ENCODE measurements at places on chromosomes 16 and 17. TPM values are rescaled to one million over a fixed set of nuclear protein-coding genes. Genes with fewer than 3 reads are reported as not detected.

DNA sequence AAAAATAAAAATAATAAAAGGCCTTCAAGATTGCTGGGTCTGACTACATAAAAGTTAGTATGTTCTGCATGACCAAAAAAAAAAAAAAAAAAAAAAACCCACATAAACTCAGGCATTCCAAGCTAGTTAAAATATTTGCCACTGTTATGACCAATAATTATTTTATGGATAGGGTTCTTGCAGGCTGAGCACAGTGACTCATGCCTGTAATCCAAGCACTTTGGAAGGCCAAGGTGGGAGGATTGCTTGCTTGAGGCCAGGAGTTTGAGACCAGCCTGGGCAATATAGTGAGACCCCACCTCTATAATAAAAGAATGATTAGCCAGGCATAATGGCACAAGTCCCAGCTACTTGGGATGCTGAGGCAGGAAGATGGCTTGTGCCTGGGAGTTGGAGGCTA is 8.1 kb downstream of the SCNN1B start:
- DNase-seq: no peak

- no peak for DNase-seq
Measured at GRCh38 chr17:58911741-58912343, 156.2 kb downstream of the PPM1E start.

DNA sequence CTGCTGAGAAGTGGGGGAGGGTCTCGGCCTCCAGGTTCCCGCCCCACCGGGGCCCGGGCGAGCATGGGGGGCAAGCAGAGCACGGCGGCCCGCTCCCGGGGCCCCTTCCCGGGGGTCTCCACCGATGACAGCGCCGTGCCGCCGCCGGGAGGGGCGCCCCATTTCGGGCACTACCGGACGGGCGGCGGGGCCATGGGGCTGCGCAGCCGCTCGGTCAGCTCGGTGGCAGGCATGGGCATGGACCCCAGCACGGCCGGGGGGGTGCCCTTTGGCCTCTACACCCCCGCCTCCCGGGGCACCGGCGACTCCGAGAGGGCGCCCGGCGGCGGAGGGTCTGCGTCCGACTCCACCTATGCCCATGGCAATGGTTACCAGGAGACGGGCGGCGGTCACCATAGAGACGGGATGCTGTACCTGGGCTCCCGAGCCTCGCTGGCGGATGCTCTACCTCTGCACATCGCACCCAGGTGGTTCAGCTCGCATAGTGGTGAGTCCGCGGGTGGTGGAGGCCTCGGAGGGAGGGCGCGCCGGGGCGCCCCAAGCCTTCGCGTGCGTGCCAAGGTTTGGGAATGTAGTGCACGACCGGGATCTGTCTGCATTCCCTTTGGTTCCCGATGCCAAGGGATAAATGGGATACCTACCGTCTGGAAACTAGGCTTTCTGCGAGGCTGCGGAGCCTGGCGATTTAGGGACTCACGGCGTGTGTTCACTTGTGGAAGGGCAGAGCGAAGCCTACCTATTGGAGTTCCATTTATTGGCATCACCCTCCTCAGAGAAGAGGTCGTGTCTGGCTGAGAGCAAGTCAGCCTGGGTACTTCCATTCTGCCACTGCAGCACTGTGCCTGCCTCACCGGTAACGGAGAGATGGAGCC is 1.0 kb downstream of the ZNRF1 start:
- peak; percentile 49 for DNase-seq

DNA sequence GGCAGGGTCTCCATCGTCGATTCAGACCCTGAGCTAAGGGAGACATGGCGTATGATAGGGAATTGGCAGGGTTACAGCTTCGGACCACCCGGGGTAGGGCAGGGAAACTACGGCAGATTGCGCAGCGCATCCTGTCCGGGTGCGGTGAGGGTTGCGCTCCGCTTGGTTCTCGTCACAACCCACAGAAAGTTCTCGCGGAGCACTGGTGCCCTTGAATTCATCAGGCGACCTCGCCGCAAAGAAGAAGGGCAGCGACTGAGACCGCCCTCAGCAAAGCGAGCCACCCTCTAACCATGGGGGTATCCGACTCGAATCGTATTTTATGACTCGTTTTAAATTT is 1.2 kb downstream of the HS3ST3B1 start:
- peak; percentile 50 for DNase-seq

GRCh38 chr16:49659356-49659755 is 196.6 kb downstream of the ZNF423 start:
- no peak for DNase-seq

DNA sequence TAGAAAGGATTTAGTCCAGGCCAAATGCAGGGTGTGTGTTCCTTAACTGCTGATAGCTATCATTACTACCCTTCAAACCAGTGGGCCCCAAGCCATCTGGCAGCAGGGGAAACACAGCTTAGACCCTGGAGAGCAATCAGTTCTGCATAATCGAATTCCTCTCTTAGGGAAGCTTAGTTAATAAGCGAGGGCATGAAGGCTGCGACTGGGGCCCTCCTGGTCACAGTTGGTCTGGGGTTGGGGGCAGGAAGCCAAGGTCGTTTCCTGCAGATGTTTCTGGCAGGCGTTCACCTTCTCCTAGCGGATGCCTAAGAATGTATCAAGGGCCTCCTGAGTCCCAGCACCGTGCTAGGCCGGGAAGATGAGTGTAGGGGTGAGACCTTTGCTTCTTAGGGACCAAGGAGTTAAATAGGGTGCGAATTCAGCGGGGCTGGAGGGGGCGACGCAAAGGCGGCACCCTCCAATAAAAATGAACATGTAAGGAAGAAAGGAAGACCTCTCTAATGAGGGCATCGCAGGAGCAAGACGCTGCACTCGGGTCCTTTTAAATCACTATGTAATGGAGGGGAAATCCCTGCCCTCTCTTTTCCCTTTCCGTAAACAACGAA is 16.5 kb upstream of the EEF2K start:
- no peak for DNase-seq

DNA sequence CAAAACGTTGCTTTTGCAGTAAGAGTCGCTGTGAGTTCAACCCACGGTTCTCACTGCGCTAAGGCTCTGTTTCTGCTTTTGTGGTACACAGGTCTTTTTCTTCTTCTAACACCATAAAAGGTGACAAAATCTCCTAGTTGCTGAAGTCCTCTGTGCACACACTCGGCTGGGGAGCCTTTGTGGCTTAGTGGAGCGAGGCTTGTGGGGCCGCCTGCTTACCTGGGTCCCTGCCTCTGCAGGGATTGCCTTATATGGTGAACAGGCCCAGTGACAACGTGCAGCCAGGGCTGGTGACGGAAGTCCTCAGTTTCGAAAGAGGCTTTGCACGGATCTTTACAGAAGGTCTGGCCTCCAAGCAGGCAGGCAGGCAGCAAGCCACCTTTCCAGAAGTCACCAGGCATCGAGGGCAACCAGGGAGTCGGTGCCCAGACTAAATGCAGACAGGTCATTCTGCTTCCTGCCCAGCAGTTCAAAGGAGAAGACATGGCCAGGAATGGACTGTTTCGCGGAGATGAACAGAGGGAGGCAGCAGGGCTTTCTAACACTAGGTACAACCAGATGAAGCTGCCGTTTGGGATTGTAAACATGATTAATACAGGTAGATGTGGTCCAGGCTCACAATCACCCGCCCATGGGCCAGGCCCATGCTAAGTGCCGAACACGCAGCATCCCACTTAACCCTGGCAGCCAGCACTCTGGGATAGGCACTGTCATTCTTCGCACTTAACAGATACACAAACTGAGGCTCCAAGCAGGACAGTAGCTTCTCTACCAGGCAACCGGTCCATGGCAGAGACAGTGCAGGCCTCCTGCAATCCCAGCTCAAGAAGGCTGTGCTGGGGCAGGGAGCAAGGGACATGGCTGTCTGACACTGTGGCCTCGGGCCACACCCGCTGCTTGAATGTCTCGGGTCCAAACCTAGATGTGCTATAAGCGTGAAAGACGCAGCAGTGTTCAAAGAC is 10.7 kb upstream of the MEAK7 start:
- peak; percentile 73 for DNase-seq

The CCL17 gene
- total RNA-seq: 11.0 TPM

GRCh38 chr17:82366749-82367148 is 4.8 kb upstream of the UTS2R start:
- DNase-seq: no peak

The SLC47A1 gene
- total RNA-seq: 0.28 TPM

GRCh38 chr17:4782652-4783051 is 3.5 kb downstream of the VMO1 start:
- DNase-seq: no peak

DNA sequence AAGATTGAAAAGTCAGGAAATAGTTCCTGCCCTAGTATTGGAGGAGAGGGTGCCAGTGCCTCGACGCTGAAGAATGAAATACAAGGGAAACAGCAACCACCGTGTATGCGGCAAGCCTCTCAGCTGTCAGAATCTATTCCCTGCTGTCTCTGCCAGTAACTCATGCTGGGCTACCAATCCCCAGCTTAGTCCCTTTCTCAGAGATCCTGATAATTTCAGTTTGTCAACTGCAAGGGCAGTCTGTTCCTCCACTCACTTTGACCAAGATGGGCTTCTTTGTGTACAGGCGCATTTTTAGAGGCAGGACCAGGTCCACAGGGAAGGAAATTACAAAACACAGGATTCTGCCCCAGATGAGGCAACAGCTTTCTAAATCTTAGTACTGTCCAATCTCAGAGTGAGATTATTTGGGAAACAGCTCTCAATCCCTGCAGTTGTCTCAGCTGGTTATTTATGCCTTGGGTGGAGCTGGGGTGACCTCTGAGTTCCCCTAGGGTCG is 1.3 kb downstream of the NQO1 start:
- DNase-seq: no peak

DNA sequence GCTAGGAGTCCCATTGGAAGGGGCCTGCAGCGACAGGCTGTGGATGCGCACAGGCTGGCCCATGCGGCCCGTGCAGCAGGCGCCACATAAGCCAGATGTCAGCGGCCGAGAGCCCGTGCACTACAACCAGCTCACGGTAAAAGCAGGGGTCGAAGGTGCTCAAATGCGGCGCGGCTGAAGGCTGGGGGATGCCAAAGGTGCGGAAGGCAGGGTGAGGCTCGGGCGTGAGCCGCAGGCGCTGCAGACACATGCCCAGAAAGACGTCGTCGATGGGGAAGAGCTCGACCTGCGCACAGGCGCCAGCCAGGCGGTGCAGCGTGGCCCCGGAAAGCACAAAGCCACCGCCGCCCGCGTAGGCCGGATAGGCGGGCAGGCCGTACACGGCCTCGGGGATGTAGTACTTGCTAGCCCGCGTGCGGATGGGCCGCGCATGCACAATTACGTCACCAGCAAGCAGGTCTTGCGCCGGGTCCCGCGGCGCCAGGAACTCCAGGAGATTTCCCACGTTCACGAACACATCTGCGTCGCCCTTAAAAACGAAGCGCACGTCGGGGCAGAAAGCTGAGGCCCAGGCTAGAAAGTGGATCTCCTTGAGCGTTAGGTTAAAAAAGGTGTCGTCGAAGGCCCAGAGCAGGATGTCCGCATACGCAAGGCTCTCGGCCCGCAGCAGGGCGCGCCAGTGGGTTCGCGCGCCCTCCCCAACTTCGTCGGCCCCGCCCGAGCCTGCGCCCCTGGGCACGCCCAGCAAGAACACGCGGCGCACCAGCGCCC is 1.3 kb downstream of the B3GNT9 start:
- DNase-seq: no peak

The ARHGAP23 gene
- 0.57 TPM for total RNA-seq

GRCh38 chr16:30829130-30830071 is 42.4 kb upstream of the ZNF629 start:
- no peak for DNase-seq

GRCh38 chr16:89289428-89290395 is 72.2 kb downstream of the ZNF778 start:
- DNase-seq: peak; percentile 69

DNA sequence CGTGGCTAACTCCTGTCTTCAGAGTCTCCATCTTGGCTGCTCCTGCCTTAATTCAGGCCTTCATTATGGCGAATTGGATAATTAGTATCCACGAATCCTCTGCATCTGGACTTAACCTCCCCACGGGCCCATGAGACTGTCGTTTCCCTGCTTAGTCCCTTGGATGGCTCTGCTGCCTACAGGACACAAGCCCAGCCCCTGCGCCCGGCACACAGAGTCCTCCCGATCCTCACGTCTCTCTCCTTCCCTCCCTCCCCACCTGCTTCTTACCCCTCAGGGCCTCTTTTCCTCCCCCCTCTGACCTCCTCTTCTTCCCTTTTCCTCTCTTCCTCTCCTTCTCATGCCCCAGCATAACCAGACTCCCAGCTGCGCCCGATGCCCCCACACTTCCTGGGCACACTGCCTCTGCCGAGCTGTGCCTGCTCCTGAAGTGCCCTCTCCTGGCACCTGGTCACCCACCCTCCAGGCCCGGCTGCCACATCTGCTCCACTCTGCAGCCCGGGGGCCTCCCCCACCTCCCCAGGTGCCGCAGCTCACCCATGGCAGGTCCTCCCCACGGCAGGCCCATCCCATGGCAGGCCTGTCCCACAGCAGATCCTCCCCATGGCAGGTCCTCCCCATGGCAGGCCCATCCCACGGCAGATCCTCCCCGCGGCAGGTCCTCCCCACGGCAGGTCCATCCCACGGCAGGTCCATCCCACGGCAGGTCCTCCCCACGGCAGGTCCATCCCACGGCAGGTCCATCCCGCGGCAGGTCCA is 45.9 kb downstream of the RPH3AL start:
- DNase-seq: no peak

- DNase-seq: no peak
Measured at GRCh38 chr17:40265337-40265736, 22.3 kb upstream of the CDC6 start.

DNA sequence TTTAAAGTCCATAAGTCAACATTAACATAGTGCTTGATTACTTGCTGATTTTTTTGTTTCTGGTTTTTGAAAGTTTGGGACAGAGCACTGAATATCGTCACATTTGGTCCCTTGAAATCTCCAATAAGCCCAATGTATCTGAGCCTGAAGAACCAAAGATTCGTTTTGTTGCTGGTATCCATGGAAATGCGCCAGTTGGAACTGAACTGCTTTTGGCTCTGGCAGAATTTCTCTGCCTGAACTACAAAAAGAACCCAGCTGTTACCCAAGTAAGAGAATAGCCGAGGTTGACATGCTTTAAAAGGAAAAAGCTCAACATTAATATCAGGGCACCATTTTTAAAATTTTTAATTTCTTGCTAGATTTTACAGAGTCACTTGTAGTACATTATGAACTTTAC is 27.7 kb upstream of the GOSR1 start:
- DNase-seq: no peak

GRCh38 chr16:22933173-22933572 is 119.2 kb downstream of the HS3ST2 start:
- no peak for DNase-seq

DNA sequence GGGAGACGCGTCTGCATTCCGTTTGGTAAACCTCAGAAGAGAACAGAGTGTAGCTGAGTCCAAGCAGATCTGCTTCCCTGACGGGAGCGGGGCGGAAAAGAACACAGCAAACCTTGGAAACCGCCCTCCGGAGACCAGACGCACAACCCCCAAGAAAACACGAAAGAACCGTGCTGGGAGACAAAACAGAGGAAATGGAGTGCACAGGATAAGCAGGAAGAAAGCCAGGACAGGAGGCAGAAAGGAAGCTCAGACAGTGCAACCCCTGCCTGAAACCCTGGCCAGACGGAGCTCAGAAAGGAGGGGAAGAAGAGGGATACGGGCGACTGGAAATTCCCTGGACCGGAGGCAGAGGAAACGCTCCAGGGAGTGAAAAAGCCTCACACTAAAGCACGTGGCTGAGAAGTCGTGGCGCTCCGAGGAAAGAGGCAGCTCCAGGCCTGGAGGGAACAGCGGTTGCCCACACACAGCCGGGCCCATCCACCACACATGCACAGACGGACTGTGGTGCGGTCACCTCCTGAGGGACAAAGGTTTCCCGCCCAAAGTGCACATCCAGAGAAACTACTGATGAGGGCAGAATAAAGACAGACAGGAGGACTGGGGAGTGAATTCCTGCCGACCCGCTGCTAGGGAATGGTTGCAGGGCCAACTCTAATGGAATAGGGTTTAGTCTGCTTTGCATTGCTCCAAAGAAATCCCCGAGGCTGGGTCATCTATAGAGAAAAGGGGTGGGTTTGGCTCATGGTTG is 10.2 kb downstream of the DPEP1 start:
- DNase-seq: no peak

- no peak for DNase-seq
Measured at GRCh38 chr16:54657709-54658102, 273.0 kb upstream of the IRX5 start.
